ENCODE measurements at places on chromosomes 12 and 14. TPM values are rescaled to one million over a fixed set of nuclear protein-coding genes. Genes with fewer than 3 reads are reported as not detected.

SLC39A5 gene
- not detected for total RNA-seq

AKAP3 gene
- 2.0 TPM for total RNA-seq

RNASE3 gene
- not detected for total RNA-seq

SMIM41 gene
- not detected for total RNA-seq

HOXC11 gene
- total RNA-seq = 1.9 TPM

DLGAP5 gene
- 78.0 TPM for total RNA-seq

CCDC177 gene
- not detected for total RNA-seq

GPR65 gene
- total RNA-seq = 0.05 TPM

KRT6C gene
- not detected for total RNA-seq

IRAK3 gene
- total RNA-seq = 0.02 TPM

KRT1 gene
- total RNA-seq = not detected

AGAP2 gene
- 0.07 TPM for total RNA-seq

TAS2R43 gene
- 0.25 TPM for total RNA-seq

OTOGL gene
- total RNA-seq = 0.71 TPM

OAS1 gene
- 490 TPM for total RNA-seq

LHX5 gene
- 0.02 TPM for total RNA-seq

AQP5 gene
- total RNA-seq = 0.25 TPM

DIO2 gene
- total RNA-seq = 61.1 TPM

TRPV4 gene
- 0.81 TPM for total RNA-seq

PTPRO gene
- 0.32 TPM for total RNA-seq

IFT43 gene
- total RNA-seq = 33.4 TPM

RDH16 gene
- not detected for total RNA-seq

GPN3 gene
- total RNA-seq = 22.6 TPM

ADAM21 gene
- total RNA-seq = 0.49 TPM

B4GALNT3 gene
- 1.8 TPM for total RNA-seq

FAM222A gene
- total RNA-seq = 0.89 TPM

P2RX2 gene
- not detected for total RNA-seq

FAR2 gene
- total RNA-seq = 10.0 TPM

IFNG-AS1 gene
- total RNA-seq = not detected

RTL1 gene
- total RNA-seq = 0.02 TPM

EP400 gene
- total RNA-seq = 3.3 TPM

EEF1AKMT3 gene
- 8.9 TPM for total RNA-seq

SPTB gene
- 0.86 TPM for total RNA-seq

HOXC10 gene
- total RNA-seq = 15.3 TPM

NELL2 gene
- 0.25 TPM for total RNA-seq

IFT81 gene
- 15.9 TPM for total RNA-seq

MOK gene
- total RNA-seq = 27.3 TPM

SERPINA3 gene
- 0.15 TPM for total RNA-seq

MYF5 gene
- total RNA-seq = not detected

SRRM4 gene
- total RNA-seq = not detected

SLC7A8 gene
- total RNA-seq = 4.0 TPM

KRT74 gene
- not detected for total RNA-seq

MFAP5 gene
- not detected for total RNA-seq

FIGNL2 gene
- not detected for total RNA-seq

GLT1D1 gene
- not detected for total RNA-seq

KRT8 gene
- 38.8 TPM for total RNA-seq

NTN4 gene
- 21.5 TPM for total RNA-seq

REC8 gene
- 4.8 TPM for total RNA-seq

C12orf50 gene
- not detected for total RNA-seq

AQP6 gene
- not detected for total RNA-seq

HOXC6 gene
- total RNA-seq = 2.5 TPM

PLCZ1 gene
- total RNA-seq = not detected

LRRC10 gene
- not detected for total RNA-seq

REM2 gene
- not detected for total RNA-seq

BEST3 gene
- total RNA-seq = 0.02 TPM

ASPG gene
- total RNA-seq = not detected

HOXC5 gene
- not detected for total RNA-seq

Measured in M059J (cell line).